Midbrain (tissue), 1 donor: ENCODE measurements at places on chromosomes 1 and 21.

DNA sequence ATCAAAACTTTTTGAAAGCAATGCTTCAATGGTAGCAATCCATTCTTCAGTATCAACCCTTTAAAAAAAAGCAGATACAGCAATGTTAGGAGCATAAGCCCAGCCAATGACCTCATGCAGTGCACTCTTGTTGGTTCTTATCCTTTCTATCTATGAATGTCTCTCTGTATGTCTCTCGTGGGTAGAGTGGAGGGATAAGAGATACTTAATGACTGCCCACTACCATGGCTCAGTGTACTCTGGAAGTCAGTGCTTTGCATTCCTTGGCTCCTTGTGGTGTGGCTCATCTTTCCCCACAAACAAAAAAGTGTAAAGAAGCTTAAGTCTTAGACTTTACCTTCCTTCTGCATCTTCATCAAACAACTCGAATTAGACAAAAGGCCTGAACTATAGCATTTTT lies 50.3 kb downstream of the PCSK9 start:
- no peak for DNase-seq

GRCh38 chr1:27603681-27604578 lies at the start of gene AHDC1:
TSS of gene AHDC1 (minus strand) at chr1:27604144. CDS start at chr1:27552115, 52,029 bp downstream.
- peak; percentile 90 for DNase-seq

DNA sequence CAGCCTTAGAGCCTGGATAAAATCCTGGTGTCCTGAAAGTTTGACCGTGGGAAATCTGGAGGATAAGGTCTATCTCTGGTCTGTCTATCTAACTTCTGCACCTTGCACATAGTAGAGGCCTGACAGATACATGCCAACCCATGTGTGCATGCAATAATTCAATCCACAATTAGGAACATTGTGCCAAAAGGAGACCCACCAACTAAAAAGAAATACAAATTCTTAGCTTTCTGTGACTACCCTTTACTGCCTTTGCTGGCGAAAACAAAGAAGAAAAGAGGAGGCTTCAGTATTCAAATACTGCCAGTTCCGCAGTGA lies 381 bp upstream of the KLHL20 start:
- DNase-seq: no peak

- no peak for DNase-seq
These were observed 81.4 kb downstream of the NENF start for GRCh38 chr1:212514056-212514614.

DNA sequence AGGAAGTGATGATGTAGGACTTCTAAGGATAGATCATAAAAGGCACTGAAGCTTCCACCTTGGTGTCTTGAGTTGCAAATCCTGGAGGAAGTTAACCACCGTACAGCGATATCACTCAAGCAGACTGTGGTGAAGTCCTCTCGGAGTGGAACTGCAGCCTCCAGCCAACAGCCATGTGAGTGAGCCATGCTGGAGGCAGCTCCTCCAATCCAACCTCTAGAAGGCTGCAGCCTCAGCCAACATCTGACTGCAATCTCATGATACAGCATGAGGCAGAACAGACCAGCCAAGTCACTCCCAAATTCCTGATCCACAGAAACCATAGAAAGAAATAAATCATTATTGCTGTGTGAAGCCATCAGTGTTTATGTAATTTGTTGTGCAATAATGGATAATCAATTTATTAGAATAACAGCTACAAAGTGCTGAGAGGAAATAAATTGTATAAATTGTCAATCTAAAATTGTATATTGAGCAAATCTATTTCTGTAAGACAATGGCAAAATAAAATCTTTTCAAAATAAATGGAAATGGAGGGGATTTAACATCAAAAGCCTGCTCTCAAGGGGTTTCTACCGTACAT lies 65.0 kb downstream of the PRSS38 start:
- no peak for DNase-seq

GRCh38 chr1:180227861-180228647 lies 2.0 kb upstream of the LHX4 start:
- DNase-seq: no peak

GRCh38 chr1:47348246-47348645 lies 14.7 kb downstream of the CMPK1 start:
- no peak for DNase-seq

GRCh38 chr1:161884475-161884874 lies 118.4 kb downstream of the ATF6 start:
- DNase-seq: no peak

DNA sequence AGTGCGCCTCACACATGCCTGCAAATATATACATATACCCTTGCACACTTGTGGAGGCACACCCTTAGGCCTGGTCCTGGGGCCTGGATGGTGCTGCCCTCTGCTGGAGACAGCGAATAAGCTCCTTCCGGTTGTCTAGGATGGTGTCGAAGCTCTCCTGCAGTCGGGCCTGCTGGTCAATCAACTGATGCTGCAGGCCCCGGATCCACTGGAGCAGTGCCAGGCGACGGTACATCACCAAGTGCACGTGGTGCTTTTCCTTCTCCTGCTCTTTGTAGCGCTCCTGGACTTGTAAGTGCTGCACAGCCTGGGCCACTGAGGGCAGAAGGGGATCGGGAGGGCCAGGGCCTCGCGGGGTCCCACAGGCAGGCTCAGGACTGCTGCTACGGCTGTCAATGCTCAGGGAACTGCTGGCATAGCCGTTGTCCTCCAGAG lies 3.1 kb downstream of the C1orf216 start:
- peak; percentile 82 for DNase-seq

DNA sequence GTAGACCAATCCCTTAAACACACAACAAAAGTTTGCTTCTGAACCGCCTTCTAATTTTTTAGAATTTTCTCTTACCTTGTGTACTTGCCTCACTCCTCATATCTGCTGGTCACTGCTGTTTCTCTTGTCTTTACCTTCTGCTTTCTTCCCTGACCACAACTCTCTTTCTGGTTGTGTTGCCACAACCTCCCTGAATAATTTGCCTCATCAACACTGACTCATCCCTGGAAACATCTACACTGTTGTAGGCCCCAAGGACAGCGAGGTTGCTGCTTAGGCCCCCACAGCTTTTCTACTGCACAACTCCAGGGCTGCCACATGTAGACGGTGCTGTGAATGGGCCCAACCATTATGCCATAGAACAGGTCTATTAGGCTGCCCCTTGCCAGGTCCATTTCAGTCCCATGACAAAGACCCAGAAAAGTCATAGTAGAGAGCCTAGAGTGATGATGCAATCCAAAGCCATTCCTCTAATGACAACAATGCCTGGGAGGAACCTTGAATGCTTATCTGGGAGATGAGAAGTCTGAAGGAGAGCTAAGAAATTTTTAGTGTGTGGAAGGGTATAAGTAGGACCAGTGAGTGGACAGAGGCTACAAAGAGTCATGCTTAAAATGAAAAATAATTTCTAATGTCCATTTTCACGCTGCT lies 36.6 kb upstream of the LCE5A start:
- DNase-seq: no peak

DNA sequence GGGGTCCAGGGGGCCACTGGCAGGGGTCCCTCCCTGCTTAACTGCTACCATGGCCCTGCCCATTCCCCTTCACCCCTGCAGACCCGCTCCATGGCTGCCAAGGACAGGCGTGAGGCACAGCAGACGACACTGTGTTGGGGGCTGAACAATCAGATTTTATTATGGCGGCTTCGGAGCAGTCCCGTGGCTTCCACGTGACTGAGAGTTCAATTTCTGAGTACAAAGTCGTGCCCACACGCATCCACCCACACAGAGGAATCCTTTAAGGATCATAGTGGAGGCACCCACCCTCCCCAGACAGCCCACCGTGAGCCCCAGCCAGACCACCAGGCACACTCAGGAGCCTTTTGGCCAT lies 1.5 kb downstream of the HES5 start:
- no peak for DNase-seq

DNA sequence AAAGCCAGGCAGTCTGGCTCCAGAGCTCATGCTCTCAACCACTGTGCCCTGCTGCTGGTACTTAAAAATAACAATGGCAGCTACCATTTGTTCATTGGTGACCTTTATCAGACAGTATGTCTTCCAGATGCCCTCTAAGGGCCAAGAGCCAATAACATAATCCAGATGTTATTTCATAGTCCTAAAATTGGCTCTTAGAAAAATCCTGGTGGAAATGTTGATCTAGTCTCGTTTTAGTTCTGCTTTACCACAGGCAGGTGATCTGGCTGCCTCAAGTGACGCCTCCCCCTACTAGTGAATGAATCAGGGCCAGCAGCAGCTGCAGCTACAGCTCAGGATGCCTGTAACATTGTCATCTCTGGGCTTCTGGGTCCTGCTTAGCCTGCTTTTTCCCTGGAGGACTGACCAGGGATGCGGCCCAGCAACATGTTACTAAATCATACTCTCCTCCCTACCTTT lies 12.6 kb upstream of the HMGN2 start:
- no peak for DNase-seq

GRCh38 chr1:155989242-155990004 lies 11.1 kb upstream of the ARHGEF2 start:
- peak; percentile 84 for DNase-seq

DNA sequence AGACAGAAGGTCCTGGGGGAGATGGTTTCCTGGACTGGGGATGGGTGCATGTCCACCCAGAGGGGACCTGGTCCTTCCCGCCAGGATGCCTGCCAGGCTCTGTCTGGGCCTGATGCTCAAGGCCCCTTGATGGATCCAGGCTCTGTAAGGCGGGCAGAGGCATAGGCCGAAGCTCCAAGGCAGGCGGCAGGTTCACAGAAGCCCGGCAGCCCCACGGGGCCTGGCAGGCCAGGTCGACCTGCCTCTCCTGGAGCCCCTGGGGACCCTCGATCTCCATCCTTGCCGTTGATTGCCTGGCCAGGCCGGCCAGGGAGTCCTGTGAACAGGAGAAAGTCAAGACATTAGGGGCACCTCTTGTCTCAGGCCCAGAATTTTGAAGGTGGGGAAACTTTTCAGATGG lies 16.0 kb downstream of the COL9A2 start:
- no peak for DNase-seq

GRCh38 chr1:7070389-7071029 lies 285.3 kb downstream of the CAMTA1 start:
- DNase-seq: peak; percentile 60

DNA sequence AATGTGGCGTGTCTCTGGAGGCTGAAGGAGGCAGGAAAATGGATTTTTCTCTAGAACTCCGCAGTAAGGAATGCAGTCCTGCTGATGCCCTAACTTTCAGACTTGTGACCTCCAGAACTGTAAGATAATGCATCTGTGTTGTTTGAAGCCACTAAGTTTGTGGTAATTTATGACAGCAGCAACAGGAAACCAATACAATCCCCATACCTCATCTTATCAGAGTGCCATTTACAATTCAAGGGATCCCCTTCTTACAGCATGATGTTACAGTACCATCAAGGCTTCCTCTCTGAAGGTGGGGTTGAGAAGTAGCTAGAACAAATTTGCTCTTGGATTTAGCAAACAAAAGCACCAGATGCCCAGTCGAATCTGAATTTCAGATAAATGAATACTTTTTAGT lies 21.6 kb downstream of the ABCA4 start:
- DNase-seq: no peak
